ENCODE measurements at places on chromosomes 3 and 15.
A peak's percentile ranks its signal among the peaks of the same experiment; 100 is the strongest.

DNA sequence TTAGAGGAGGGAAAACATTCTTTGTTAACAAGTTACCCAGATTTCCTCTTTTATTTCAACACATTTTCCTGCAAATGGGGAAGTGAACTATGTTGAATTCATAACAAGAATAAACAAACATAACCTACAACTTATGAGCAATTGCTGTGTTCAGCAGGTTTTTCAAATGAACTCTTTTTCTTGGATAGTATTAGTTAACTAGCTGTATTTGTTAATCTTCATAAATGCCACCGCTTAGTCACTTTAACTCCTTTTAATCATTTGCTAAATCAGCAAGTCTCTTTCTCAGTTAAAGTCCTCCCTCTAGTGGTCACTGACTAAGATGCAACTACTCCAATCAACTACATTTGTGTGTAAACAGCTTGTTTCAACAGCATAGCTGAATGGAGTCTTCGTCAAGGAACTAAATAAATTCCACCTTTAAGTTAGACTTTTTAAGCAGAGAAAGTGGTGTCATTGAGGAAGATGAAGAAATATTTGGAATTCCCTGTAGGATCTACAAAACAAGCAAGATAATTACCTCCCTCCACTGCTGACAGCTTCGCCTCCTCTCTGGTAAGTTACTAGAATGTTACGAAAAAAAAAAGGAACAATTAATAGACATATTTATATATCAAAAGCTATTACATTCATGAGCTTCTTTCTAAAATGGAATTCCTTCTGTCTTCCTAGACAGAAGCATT, 1122.0 kb downstream of the ROBO1 start:
- DNase-seq = no peak

GRCh38 chr3:106862067-106862466, 515.2 kb upstream of the CCDC54 start:
- DNase-seq = no peak

- no peak for DNase-seq
Observed at GRCh38 chr3:182954553-182955235, 25.6 kb downstream of the DCUN1D1 start.

- DNase-seq = no peak
Observed at GRCh38 chr3:36282766-36283165, 97.5 kb upstream of the STAC start.

- DNase-seq = no peak
Observed at GRCh38 chr3:193821151-193821668, 228.2 kb downstream of the OPA1 start.

DNA sequence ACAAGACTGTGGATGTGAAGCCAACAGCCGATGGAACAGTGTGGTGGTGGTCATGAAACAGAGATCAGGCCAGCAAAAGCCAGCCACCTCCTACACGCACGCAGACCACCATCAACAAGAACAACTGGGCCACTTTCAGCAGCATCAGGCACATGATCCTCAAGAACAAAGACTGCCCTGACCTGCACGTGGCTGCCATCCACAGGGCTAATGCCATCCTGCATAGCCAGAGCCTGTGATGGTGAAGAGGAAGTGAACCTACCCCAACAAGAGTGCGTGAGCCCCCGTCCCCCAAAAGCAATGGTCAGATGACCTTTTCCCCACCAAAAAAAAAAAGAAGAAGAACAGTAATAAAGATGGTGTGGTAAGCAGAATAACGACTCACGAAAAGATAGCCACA, 62.6 kb downstream of the AQP9 start:
- DNase-seq = no peak

DNA sequence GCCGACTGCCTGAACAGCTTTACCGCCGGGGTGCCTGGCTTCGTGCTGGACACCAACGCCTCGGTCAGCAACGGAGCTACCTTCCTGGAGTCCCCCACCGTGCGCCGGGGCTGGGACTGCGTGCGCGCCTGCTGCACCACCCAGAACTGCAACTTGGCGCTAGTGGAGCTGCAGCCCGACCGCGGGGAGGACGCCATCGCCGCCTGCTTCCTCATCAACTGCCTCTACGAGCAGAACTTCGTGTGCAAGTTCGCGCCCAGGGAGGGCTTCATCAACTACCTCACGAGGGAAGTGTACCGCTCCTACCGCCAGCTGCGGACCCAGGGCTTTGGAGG, 815 bp downstream of the SPINT1 start:
- no peak for DNase-seq

- no peak for DNase-seq
Observed at GRCh38 chr3:16171009-16171408, 3.5 kb upstream of the GALNT15 start.

DNA sequence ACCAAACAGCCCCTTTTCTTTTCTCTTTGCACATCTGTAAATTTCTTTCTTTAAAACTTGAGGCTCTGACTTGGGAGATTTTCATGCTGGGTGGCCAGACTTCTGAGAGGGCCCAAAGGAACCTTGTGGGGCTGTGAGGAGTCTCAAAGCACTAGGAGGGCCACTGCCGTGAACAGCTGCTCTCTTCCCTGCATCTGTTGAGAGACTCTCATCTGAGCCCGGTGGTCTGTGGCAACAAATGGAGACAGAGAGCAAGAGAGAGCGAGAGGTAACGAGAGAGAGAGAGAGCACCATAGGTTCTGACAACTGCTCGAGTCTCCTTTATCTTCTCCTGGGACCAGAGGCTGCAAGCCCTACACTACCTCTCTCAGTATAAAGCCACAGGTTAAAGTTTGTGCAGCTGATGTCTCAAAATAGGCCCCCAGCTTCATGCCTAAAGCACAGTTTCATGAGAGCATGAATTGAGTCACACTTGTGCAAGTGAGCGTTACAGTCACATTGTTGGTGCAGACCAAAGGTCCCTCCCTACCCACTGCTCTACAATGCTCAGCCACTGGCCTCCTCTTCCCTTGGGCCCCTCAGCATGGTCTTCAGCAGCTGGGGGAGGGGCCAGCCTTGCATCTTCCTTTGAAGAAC, 60.7 kb downstream of the ZNF621 start:
- DNase-seq = no peak

DNA sequence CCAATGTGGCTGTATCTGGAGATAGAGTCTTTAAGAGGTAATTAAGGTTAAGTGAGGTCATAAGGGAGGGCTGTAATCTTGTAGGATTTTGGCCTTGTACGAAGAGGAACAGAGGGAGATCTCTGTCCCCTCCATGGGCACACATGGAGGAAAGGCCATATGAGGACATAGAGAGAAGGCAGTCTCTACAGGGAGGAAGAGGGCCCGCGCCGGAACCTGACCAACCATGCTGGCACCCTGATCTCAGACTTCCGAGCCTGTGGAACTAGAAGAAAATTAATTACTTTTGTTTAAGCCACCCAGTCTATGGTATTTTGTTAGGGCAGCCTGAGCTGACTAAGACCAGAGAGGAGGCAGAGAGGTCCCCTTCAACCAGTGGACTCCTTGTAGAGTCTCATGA, 17.7 kb upstream of the MRPS22 start:
- DNase-seq = no peak

- DNase-seq = no peak
Observed at GRCh38 chr15:100169615-100170290, 172.0 kb downstream of the ADAMTS17 start.

GRCh38 chr3:72274493-72275330, 489.8 kb upstream of the PROK2 start:
- peak; percentile 23 for DNase-seq

- no peak for DNase-seq
Observed at GRCh38 chr15:59232476-59232875, 25.8 kb downstream of the LDHAL6B start.
